Nasal cavity respiratory epithelium epithelial cell of viscerocranial mucosa (primary cell): ENCODE measurements at places on chromosomes 3 and 15. TPM values are rescaled to one million over a fixed set of nuclear protein-coding genes. Genes with fewer than 3 reads are reported as not detected.

The RGMA gene
- 3.1 and 6.6 TPM in 2 replicates for total RNA-seq

The MEGF11 gene
- not detected in 2 replicates for total RNA-seq

The DUOXA2 gene
- not detected in 2 replicates for total RNA-seq

The ERICH6 gene
- total RNA-seq = not detected in 2 replicates

The GOLGA6A gene
- total RNA-seq = under 0.01 and 0.07 TPM in 2 replicates

The FBXW12 gene
- total RNA-seq = not detected in 2 replicates

The GOLGA8T gene
- total RNA-seq = not detected in 2 replicates

The NXPE3 gene
- total RNA-seq = 8.2 and 11.3 TPM in 2 replicates

The SLC27A2 gene
- 2.1 and 10.9 TPM in 2 replicates for total RNA-seq

The IQCF5 gene
- not detected in 2 replicates for total RNA-seq

The FBXL2 gene
- 7.2 and 20.6 TPM in 2 replicates for total RNA-seq

The GRM7 gene
- total RNA-seq = not detected in 2 replicates
